ENCODE measurements at places on chromosomes 6 and 20.

GRCh38 chr6:161088676-161089328 lies 97.2 kb downstream of the MAP3K4 start:
- DNase-seq, result no peak

DNA sequence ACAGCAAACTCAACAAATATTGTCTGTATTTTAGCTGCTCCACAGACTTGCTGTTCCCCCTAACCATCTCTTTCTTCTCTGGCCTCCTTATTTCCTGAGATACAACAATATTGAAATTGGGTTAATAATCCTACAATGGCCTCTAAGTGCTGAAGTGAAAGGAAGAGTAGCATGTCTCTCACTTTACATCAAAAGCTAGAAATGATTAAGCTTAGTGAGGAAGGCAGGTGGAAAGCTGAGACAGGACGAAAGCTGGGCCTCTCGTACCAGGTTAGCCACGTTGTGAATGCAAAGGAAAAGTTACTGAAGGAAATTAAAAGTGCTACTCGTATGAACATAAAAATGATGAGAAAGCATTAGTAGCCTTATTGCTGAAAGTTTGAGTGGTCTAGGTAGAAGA lies 63.8 kb downstream of the ELOVL5 start:
- no peak for DNase-seq

- peak; percentile 74 for DNase-seq
Measured at GRCh38 chr20:44054118-44054517, 132.9 kb downstream of the JPH2 start.

GRCh38 chr20:45209924-45210323 lies 3.1 kb downstream of the SEMG1 start:
- no peak for DNase-seq

- DNase-seq, result no peak
Measured at GRCh38 chr6:36515844-36516243, 31.4 kb downstream of the STK38 start.

- no peak for DNase-seq
Measured at GRCh38 chr20:23339986-23340385, 10.6 kb upstream of the NXT1 start.

DNA sequence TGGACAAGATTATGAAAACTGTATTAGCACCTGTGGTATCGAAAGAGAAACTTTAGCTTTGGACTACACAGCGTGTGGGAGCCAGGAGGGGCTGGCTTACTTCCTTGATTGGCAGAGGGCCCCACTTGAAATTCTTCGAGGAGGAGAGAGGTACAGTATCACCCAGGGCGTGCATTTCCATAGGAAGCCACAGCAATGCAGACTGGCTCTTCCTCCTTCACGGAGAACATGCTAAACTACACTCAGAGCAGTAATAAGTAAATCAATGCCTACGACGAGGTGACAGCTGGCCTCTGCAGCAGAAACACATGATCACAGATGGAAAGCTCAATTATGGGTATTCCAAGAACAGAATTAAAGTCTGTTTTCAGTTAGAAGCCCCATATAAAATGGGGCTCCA lies 44.2 kb downstream of the MYLK4 start:
- DNase-seq, result no peak

DNA sequence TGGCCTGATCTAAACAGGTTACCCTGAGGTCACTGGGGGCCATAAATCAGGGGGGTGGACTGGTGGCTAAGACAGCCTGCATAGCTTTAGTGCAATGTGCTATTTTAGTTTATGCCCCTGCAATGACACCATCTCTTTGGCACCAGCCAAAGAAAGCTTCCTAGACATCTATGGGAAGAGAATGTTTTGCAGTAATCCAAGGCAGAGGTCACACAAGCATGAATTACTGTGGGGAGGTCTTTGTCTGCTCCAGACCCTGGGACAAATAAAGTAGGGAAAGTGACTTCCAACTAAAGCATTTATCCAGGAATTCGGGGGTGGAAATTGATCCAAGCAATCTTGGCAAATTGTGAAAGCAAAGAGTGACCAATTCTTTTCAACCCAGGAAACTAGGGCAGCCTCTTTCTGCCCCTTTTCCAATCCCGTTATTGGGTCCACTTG lies 5.3 kb downstream of the RIPOR2 start:
- no peak for DNase-seq

DNA sequence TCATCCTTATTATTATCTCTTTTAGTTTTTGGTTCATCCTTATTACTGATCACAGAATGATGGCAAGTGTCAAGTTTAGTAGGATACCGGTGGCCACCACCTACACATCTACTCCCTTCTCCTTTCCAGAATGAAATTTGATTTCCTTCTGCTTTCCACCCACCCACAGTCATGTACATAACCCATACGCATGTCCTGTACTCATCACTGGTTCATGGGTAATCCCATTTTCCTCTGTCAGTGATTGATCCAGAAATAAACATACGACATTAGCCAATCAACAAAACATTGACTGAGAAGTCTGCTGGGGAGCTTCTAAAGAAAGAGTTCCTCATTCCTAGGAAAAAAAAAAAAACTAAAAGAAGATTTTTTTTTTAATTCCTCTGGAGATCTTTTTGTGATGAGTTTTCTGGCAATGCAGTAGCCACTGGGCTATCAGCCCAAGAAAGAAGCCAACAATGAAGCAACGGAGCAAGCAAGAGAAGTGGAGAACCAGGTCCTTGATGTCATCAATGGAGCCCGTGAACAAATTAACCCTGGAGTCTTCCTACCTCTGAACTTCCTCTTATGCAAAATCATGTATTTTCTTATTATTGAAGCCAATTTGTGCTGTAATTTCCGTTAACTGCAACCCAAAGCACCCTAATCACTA lies 127.8 kb downstream of the TASP1 start:
- DNase-seq, result no peak

- no peak for DNase-seq
Measured at GRCh38 chr6:107635057-107635515, 145.2 kb downstream of the SOBP start.

- no peak for DNase-seq
Measured at GRCh38 chr6:14984519-14984853, 261.4 kb upstream of the JARID2 start.

DNA sequence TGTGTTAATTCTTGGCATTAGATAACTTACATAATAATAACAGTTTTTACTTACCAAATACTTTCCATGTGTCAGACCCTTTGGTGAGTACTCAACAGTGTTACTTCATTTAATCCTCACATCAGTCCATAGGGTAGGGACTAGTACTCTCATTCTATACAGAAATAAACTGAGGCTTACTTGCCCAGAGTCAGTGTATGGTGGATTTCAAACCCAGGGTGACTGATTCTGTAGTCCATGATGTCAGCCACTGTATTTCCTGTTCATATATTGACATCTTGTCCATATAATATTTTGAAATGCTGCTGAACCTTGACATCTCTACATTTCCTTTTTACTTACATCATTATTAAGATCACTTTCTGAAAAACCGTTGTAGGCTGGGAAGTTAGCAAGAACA lies 2.5 kb upstream of the PNLDC1 start:
- no peak for DNase-seq
